ENCODE measurements at places on chromosomes 13 and 19.

DNA sequence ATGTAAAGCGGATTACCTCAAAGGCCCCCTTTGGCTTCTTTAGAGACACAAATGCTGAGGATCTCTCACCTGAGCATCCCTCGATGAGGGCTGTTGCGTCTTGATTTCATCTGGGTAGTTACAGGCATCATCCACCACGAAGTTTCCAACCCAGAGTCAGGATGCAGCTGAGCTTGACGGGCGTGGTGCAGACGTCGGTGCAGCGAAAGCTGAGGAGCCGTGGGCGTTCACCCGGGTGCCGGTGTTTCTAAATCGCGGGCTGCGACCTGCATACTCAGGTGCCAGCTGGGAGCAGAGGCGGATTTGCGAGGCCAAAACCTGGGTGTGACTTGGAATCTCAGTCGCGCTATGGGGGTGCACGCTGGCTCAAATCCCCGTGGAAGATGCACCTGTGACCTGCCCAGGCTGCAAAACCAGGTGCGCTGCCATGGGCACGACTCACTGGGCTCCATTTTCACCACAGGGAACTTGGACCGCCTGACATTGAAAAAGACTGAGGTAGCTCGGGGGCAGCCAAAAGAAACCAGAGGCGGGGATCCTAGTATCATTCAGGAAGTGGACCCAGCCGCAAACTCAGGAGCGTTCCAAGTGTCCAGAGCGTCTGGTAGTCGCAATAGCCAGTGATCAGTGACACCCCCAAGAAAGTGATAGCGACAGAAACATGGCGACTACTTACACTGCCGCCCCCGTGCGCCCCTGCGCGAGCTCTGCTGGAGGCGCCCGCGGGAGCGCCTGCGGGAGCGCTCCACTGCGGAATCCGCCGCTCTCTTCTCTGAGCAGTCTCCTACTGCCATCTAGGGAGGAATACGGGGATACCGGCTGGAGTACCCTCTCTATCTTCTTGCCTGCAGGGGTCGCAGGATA lies 36.4 kb upstream of the IGFL4 start:
- DNase-seq, result peak; percentile 50

DNA sequence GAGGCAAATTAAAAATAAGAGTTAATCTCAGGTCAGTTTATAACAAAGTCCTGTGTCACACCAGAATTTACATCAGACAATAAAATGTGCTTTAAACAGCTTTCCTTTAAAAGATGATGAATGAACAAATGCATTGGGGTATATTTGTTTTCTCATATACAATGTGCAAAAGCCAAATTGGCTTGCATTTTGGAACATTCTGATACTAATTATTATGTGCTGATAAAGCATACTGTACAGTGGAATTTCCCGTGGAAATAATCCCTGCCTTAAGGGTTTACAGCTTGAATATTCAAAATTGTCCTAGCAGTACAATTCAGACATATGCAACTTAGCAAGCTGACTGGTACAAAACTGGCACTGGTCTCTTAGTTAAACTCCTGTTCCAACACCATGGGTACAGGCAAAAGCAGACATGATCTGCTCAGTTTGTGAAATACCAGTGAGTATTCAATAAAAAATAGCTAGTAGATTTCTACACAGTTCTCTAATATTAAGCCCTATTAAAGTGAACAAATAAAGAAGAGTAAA lies 373.4 kb downstream of the SLITRK1 start:
- no peak for DNase-seq

DNA sequence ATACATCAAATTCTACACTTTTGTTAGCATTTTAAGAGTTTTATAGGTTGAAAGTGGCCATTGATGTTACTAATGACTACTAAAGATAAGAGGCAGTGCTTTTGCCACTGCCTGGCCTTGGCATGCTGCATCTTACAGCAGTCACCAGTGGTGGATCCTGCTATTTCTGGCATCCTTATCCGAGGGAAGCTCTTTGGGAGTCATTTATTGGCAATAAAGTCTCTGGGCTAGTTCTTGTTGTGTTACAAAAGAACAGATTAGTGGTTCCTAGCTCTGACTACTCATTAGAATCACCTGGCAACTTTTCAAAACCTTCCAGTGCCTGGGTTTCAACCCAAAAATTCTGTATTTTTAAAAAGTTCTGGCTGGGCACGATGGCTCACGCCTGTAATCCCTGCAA lies 94.5 kb downstream of the ZMYM2 start:
- no peak for DNase-seq

DNA sequence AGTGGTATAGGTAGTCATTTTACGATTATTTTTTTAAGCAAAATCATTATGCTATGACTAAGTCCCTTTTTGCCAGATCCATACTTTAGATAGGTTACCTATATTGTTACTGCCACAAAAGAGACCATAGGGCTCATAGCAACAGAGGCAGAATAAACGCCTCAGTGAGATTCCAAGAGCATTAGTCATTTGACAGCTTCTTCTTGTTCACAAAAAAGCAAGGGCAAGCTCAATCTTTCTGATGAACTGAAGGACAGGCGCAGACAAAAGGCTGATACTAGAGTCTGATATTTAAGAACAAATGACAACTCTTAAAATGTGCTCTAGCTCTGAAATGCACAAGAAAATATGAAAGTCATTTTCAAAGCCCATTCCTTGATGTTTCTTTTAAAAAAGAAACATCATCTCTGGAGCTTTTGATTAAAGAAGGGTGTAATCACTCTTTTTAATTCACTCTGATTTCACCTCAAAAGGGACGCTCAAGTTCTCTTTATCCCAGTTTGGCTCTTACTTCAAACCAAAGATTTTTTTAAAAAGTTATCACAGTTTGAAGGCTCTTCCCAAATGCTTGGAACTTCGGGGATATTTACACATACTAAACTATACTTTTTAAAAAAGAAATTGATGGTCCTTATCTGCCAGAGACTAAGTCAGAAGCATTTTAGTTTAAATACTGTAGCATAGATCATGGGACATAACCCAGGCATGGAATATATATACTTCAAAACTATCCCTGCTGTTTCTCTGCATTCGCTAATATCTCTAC lies 187.2 kb downstream of the EFNB2 start:
- DNase-seq, result no peak

- DNase-seq, result no peak
Observed at GRCh38 chr13:77623806-77624205, 73.7 kb upstream of the SLAIN1 start.

GRCh38 chr19:35220315-35220921 lies 8.1 kb downstream of the FAM187B start:
- no peak for DNase-seq

- DNase-seq, result no peak
Observed at GRCh38 chr19:28309070-28309469, 903.9 kb downstream of the UQCRFS1 start.

GRCh38 chr19:6769006-6769619 lies 1.9 kb upstream of the SH2D3A start:
- no peak for DNase-seq

DNA sequence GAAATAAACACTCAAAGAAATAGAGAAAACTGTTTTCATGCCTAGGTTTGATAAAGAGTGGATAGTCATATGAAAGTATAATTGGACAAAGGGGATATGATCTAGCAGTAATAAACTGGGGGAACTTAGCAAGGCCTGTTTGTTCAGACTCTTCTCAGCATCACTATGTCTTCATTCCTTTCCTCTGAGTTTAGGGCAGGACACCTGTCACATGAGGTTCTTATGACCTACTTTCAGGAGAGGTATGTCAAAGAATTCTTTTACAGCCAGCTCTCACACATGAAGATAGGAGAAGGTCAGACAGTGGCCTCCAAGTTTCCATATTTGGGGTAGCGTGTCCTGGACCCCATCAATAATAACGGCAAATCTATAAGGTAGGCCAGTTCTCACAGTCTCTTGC lies 11.4 kb upstream of the RFXAP start:
- no peak for DNase-seq

DNA sequence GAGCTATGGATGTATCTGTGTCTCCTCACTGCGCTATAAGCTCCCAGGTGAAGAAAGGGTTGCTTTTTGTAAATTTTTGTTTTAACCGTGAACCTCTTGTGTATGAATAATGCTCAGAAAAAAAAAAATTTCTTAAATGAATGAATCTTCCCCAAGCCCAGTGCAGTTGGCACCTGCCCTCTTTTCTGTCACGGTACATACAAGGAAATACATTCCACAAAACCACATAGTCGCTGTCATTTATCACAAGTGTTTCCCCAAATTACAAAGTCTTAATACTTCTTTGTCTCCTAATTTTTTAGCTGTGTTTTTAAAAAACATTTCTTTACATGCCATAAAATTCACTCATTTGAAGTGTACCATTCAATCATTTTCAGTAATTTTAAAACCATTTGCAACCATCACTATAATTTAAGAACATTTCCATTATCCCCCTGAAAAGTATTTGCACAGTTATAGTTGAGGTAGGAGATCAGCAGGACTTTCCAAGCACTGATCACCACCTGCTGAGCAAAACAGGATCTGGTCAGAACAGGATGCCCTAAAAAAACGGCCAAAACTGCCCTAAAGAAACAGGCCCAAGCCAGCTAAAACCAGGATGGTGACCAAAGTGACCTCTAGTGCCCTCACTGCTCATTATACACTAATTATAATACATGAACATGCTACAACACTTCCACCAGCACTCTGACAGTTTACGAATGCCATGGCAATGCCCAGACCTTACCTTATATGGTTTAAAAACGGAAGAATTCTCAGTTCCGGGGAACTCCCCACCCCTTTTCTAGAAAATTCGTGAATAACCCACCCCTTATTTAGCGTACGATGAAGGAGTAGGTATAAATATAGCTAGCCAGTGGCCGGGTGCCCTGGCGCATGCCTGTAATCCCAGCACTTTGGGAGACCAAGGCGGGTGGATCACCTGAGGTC lies 1.3 kb upstream of the TEX30 start:
- DNase-seq, result no peak

- DNase-seq, result no peak
Observed at GRCh38 chr19:39471756-39472536, 8.7 kb upstream of the TIMM50 start.

GRCh38 chr19:42394751-42395150 lies 4.7 kb upstream of the CNFN start:
- DNase-seq, result no peak

- no peak for DNase-seq
Observed at GRCh38 chr13:20294497-20294896, 62.4 kb upstream of the GJB6 start.

GRCh38 chr13:31199527-31199848 lies 287 bp upstream of the B3GLCT start:
- DNase-seq, result no peak

DNA sequence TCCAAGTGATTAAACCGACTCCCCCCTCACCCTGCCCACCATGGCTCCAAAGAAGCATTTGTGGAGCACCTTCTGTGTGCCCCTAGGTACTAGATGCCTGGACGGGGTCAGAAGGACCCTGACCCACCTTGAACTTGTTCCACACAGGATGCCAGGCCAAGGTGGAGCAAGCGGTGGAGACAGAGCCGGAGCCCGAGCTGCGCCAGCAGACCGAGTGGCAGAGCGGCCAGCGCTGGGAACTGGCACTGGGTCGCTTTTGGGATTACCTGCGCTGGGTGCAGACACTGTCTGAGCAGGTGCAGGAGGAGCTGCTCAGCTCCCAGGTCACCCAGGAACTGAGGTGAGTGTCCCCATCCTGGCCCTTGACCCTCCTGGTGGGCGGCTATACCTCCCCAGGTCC lies 2.0 kb downstream of the APOE start:
- DNase-seq, result no peak

DNA sequence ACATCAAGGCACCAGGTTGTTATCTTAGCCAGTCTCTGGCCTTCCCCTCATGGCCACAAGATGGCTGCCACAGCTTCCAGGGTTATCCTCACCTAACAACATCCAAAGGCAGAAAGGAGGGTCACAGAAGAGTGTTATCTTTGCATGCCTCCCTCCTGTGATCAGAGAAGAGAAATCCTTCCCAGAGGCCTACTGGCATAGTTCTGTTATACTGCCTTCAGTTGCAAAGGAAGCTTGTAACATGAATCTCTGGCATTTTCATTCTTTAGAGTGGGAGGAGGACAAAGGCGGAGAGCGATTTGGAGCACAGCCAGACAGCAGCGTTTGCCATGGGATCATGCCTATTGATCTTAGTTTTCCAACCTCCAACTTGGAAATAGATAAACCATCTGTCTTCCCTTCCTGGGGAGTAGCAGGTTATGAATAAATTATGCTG lies 135.7 kb downstream of the DNAJC15 start:
- DNase-seq, result peak; percentile 38

DNA sequence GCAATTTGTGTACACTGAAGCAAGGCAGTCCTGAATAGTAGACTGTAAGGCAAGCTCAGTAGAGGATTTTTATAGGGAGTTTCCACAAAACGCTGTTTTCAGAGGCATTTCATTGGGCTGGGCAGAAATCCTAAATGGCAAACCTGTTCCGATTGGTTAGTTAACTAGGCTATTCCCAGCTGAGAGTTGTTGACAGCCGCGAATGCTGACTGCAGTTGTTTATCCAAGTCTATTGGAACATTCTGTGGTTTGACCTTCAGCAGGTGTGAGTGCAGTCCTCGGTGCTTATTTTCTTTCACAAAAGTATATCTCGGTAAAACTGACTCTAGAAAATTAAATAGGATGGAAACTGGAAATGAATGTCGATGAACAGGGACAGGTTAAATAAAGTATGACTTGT lies 45.4 kb downstream of the TPT1 start:
- DNase-seq, result no peak

DNA sequence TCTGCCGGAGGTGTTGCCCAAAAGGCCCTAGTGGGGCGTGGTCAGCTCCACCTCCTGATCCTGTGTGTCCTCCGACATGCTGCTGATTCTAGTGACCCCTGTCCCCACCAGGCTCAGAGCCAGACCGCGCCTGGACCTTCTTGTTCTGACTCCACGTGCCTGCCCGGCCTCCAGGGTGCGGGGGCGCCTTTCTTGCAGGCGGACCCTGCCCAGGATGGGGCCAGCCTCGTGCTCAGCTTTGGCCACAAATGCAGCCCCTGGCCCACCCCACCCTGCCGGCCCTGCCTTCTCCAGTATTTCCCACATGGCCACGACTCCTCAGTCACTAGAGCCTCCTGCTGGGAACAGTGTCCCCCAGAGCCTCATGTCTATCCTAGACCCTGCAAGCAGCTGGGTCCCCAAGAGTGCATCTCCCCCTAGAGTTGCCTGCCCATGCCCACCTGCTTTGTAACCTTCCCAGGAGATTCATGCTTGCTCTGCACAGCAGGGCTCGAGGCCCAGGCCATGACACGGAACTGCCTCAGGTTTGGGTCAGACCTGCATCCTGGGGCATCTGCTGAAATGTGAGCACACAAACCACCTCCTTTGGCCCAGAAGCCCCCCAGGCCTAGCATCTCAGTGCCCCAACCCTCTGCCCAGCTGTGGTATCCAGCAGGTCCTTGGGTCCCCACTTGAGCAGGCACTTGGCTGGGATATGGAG lies 27.0 kb downstream of the TMEM161A start:
- DNase-seq, result no peak

Measured in renal cortex interstitium (tissue), 15 donors.